Kidney epithelial cell (primary cell): ENCODE measurements at places on chromosomes 16 and 17.

- no peak for DNase-seq
These were observed 8.2 kb downstream of the HSD3B7 start for GRCh38 chr16:30992931-30993816.

GRCh38 chr16:73546341-73546845 lies 498.5 kb upstream of the ZFHX3 start:
- no peak for DNase-seq

DNA sequence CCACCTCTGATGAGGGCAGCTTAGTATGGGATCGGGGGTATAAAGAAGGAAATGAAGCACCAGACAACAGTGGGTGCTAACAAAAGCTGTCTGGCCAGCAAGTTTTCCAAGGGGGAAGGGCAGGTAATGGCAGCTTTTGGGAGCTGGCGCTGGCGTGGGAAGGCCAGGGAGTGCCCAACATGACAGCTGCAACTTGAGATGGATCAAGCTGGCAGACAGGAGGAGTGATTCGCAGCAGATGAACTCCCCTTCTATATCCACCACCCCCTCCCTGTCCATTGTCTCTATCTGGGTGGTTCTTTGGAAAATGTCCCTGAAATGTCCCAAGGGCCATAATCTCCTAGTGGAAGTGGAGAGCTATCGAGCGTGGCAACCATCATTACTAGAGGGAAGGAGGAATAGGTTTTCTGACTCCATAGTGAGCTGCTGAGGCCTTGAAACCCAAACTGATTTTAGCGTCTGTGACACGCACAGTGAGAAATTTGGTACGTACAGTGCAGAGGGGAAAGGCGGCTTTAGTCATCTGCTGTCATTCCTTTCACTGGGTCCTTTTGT lies 4.8 kb upstream of the INPP5K start:
- no peak for DNase-seq

GRCh38 chr16:83887080-83887479 lies 11.8 kb upstream of the MLYCD start:
- no peak for DNase-seq

- DNase-seq, result no peak
These were observed 2.0 kb downstream of the CCDC102A start for GRCh38 chr16:57534337-57534880.

DNA sequence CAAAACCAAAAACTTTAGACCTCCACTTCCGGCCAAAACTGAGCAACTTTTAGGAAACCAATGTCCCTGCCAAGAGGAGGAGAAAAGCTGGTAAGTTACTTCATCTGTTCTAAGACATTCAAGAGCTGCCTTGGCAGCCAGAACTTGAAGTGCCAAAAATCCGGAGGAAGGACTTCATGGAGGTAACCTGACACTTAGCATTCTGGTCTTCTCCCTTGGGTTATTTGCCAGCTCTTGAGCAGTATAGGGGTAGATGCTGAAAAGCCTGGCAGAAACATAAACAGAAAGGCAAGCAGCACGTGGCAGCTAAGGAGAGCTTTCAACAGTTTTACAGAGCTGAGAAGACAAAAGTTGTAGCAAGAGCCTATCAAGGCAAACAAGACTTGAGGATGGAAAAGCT lies 53.2 kb downstream of the CDYL2 start:
- no peak for DNase-seq

- no peak for DNase-seq
These were observed 13.7 kb downstream of the KANSL1 start for GRCh38 chr17:46179375-46179999.

- no peak for DNase-seq
These were observed 7.5 kb downstream of the SRSF1 start for GRCh38 chr17:57999496-58000017.

DNA sequence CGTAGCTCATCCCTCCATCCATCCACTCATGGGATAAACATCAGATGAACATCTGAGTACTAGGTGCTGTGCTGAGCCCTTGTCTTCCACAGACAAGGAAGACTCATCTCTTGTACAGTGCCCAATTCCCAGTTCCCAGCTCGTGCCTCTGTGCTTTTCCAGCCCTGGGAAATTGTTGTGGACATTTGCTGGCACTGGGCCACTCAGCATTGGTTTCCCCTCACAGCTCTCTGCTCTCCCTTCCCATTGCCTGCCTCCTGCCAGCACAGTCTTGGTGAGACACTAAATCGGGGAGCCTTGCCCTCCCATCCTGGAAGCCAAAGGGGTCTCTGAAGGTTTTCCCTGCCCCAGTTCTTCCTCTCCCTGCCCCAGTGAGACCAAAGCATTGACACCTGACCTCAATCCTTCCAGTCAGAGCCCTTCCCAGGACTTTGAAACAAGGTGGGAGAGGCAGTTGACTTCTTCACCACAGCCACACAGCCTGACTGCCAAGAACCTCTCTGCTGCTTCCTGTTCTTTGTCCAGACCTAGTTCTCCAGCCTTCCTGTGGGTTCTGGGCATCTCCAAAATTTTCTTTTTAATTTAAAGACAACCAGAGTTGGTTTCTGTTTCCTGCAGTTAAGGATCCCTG lies 50.2 kb downstream of the WSB1 start:
- DNase-seq, result no peak

- no peak for DNase-seq
These were observed 24.5 kb downstream of the ABCC3 start for GRCh38 chr17:50659179-50659578.

DNA sequence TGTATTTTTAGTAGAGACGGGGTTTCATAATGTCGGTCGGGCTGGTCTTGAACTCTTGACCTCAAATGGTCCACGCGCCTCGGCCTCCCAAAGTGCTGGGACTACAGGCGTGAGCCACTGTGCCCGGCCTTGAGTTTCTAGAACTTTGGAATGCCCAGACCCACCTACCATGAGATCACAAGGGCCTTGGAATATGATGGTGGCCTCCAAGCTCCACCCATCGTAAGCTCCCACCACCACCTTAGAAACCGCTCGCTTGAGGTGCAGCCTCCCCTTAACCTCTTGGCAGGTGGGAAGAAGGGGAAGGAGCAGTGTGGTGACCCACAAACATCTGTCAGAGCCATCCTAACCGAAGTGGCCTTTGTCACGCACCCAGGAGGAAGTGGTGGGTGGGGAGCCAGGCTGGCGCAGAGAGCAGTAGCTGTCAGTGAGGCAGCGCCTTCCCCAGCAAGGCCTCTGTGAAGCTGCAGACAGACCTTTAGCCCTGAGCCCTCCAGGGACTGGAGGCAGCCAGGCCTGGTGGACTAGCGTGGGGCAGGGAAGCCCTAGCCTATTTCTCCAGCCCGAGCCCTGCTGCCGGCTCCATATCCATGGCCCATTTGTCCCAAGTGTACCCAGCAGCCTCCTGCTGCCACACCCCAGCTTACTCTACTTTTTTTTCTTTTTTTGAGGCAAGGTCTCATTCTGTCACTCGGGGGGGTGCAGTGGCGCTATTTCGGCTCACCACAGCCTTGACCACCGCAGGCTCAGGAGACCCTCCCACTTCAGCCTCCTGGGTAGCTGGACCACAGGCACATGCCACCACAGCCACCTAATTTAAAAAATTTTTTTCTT lies 13.1 kb upstream of the SEPHS2 start:
- DNase-seq, result no peak
